Activated CD8-positive, alpha-beta memory T cell treated with anti-CD3 and anti-CD28 coated beads for 4 hours (primary cell): ENCODE measurements at places on chromosomes 6 and 20.

- DNase-seq: no peak
Observed at GRCh38 chr6:117548797-117549301, 53.5 kb downstream of the GOPC start.

DNA sequence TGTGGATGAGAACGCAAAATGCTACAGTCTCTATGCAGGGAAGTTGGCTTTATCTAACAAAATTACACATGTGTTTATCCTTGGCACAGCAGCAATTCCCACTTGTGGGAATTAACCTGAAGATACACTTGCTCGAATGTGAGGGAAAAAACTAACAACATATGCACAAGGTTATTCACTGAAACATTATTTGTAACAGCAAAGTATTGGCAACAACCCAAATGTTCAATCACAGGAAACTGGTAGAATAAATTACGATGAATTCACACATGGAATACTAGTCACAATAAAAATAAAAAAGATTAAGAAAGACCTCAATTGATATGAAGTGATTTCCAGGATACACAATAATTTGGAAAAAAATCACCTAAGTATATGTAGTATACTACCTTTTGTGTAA, 68.1 kb upstream of the OGFRL1 start:
- no peak for DNase-seq

DNA sequence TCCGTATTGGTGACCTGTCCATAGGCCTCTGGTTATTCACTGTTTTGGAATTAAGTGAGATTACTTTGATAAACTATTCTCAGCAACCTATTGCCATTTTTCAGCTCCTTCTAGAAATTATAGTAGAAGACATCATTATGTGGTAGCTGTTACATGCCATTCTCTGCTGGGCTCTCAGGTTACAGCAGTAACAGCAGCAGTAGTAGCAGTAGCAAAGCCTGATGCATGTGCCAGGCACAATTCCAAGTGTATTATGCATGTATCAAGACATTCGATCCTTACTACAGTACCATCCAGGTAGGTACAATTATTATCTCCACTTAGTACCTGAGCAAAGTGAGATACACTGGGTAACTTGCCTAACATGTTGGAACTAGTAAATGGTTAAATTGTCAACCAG, 74.3 kb downstream of the RPS12 start:
- no peak for DNase-seq

DNA sequence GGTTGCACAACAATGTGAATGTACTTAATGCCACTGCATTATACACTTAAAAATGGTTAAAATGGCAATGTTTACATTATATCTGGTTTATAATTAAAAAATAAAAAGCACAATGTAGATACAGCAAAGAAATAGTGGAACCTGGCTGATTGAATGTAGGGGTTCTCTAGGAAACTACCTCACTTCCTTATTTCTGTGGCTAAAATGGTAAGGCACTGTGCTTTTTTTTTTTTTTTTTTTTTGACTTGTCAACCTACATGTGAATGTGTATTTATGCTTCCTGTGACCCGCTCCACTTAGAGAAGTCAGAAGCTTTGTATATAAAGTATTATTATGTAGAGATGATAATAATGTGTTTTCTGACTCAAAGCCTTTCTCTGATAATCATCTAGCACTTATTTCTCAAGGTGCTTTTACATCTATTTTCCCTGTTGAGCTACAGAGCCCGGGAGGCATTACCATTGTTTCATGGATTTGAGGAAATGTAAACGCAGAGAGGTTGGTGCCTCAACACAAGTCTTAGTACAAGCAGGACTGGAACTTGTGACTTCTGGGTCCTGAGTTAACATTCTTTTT, 55.0 kb downstream of the SOX4 start:
- DNase-seq: no peak

GRCh38 chr20:64006490-64006889, 25.6 kb downstream of the PRPF6 start:
- no peak for DNase-seq

- no peak for DNase-seq
Observed at GRCh38 chr6:47698342-47698787, at the start of gene ADGRF4. TSS of gene ADGRF4 (plus strand) at chr6:47698580. CDS start at chr6:47707246, 8,666 bp downstream.

- no peak for DNase-seq
Observed at GRCh38 chr6:113457198-113457597, 399.9 kb upstream of the MARCKS start.

- no peak for DNase-seq
Observed at GRCh38 chr6:36599791-36600209, 5.6 kb downstream of the SRSF3 start.

DNA sequence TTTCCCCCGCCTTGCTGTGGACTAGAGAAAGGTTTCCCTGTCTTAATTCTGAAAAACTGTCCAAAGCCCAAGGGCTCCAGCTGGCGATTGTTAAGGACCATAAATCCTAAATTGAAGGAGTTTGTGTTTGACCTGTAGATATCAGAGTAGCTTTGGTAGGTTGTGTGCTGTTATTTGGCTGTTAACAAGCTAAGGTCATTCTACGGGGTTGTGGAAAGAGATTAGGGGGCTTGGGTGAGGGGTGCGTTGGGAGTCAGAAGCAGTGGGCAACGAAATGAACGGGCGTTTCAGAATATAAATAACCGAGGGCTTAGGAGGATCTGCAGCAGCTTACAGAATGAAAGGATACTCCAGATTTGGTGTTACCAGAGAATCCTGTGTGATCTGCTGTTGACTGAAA, 32.6 kb upstream of the BTN3A2 start:
- DNase-seq: no peak

- peak; percentile 36 for DNase-seq
Observed at GRCh38 chr6:137589067-137589848, 95.1 kb upstream of the OLIG3 start.

GRCh38 chr20:40218316-40218969, 470.6 kb downstream of the MAFB start:
- DNase-seq: no peak

DNA sequence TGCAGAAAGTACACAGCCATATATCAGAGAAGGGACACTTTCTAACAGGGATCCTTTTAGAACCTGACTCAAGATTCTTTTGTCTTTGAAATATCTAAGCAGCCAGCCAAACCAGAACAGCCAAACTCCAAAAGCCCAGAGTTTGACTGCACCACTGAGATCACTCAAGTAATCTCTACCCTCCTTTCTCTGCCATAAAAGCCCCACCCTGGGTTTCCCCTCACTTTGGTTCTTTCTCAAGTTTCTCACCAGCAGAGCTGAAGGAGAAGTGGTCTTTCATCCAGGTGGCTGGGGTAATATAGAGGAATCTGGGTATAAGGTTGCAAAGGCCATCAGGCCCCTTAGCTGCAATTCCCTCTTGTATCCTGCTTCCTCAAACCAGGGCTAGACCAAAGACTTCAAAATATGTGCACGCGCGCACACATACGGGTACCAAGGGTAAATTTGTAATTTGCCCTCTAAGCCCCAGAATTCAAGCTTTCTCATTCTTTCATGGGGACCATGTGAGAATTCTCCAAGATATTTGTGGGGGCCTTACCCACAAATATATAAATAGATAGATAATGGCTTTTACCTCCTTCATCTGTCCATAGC, 42.9 kb downstream of the GPX5 start:
- DNase-seq: no peak

DNA sequence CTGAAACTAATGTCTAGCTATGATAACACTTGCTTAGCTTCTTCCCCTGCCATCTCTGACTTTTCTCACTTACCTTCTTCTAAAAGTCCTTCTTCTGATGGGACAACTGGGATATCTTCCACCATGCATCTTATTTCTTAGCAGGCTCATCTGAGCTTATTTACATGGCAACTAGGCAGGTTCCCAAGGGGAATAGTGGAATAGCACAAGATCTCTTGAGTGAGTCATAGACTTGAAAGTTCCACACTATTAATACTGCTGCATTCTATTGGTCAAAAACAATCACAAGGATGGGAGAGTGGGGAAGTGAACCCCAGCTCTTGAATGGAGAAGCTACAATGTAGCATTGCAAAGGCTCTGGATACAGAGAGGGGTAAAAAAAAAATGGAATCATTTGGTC, 142.1 kb downstream of the HAO1 start:
- no peak for DNase-seq

- no peak for DNase-seq
Observed at GRCh38 chr6:35321091-35321490, 21.3 kb upstream of the PPARD start.

DNA sequence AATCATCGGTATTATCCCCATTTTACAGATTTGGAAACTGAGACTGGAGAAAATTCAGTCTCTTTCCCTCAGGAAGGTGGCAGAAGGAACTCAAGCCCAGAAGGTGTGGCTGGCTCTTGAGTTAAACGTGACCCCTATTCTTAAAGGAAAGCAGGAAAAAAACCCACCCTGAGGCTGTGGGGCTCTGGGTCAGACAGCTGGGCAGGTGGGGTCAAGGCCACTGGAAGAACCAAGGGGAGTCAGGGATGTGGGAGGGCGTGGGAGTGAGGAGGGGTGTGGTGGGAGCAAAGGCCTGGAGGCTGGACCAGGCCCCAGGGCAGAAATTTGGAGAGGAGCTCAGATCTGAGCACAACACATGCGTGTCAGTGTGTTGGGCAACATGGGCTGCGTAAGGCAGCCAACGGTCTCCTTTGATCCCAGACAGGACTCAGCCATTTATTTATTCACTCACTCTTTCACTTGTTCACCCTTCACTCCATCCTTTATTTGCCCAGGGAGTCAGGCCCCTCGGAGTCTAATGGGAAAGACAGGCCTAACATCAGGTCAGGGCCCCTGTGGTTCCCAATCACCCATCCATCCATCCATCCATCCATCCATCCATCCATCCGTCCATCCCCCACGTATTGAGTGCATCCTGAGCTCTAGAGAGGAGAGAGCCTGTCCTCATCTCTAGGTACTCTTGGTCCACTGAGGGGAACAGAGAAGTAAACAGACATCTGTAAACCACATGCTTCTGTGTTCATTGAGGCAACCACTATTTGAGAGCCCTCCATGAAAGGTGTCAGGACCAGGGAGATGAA, 165.0 kb downstream of the VEGFA start:
- no peak for DNase-seq

GRCh38 chr6:85580878-85581267, 12.8 kb downstream of the SNX14 start:
- no peak for DNase-seq

DNA sequence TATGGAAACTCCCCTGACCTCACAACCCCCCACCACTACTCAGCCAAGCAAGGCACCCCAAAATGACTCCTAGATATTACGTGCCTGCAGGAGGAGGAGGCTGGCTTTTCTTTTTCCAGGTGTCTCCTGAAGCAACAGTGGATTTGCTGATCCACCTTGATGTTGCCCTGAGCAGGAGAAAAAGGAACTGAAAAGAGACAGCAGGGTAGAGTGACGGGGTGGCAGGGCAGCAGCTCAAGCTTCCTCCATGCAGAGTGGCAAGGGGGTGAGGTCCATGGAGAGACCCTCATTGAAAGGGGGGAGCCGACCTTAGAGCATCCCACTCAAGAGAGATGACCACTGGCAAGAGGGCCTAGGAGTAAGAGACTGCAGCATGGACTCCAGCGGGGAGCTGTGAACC, 112.0 kb upstream of the SIRPA start:
- no peak for DNase-seq
